ENCODE measurements at places on chromosomes 11 and 22. TPM values are rescaled to one million over a fixed set of nuclear protein-coding genes. Genes with fewer than 3 reads are reported as not detected.

- DNase-seq = peak; percentile 91
Measured at GRCh38 chr11:65572356-65573051, at the start of gene FAM89B. TSS of gene FAM89B (plus strand) at chr11:65572538. CDS start at chr11:65572670, 132 bp downstream.

The NUP50 gene
- 184 TPM for total RNA-seq

The MIAT gene
- 65.9 TPM for total RNA-seq

DNA sequence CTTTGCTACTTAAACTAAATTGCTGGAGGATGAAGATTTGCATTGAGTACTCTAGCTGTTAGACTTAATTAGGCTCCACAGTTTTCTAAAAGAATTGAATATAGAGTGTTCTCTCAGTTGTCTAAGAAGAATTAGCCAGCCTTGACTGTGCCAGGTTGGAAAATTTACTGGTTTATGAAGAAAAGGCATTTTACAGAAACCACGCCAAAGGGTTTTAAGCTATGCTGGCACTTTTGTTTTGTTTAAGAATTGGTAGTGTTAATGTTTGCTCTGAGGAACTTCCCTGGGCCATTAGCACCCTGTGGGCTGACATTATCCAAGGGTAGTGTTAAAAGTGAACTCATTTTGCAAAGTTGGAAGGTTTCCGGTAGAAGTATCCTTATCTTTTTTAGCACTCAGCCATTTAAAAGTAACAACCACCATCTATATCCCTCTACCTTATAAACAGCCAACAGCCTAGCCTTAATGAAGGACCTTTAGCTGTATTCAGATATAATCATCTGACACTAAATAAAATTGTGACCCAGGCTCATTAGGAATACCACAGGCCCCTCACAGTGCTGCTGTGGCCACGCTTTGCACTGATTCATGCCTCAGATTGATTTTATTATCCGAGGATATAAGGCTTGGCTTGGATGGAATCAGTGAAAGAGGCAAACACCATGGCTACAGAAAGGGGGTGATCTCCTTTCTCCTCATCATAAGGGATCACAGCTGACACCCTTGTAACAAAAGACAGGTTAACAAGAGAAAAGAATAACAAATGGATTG is 158.9 kb downstream of the NCAM1 start:
- DNase-seq = no peak

The ADAMTS8 gene
- not detected for total RNA-seq

DNA sequence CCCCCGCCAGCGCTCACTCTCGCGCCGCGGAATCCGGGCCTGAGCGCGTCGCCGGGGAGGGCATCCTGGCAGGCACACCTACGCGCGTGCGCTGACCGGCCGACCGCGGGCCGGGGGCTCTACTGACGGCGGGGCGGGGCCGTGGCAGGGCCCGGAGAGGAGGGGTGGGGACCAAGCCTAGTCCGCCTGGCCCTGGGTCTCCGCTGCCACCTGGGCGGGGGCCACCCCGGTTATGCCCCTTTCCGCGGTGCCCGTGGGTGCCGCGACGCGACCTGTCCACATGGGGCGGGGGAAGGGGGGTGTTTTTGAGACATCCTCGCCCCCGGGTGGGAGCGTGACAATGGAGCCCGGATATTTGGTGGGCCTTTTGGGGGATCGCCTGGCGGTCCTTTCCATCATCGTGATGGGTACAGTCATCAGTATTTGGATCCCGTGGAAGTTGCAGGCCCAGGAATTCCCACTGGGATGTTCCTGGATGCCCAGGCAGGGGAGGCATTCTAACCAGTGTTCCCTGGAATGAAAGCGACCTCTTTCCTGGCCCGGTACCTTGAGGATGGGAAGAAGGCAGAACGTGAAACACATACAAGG is 2.2 kb downstream of the NCAM1 start:
- no peak for DNase-seq

DNA sequence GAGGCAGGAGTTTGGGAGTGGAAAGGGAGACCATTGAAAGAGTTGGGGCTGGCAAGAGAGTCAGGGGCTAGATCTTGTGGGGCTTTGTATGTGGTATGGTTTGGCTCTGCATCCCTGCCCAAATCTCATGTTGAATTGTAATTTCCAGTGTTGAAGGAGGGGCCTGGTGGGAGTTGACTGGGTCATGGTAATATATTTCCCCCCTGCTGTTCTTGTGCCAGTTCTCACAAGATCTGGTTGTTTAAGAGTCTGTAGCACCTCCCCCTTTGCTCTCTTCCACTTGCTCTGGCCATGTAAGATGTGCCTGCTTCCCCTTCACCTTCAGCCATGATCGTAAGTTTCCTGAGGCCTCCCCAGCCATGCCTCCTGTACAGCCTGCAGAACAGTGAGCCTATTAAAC is 10.1 kb upstream of the RAB3IL1 start:
- DNase-seq = no peak

- DNase-seq = no peak
Measured at GRCh38 chr11:94885133-94885532, 88.2 kb downstream of the CWC15 start.

GRCh38 chr11:112748713-112749543 is 212.3 kb upstream of the NCAM1 start:
- no peak for DNase-seq

The ZNF215 gene
- 1.4 TPM for total RNA-seq

- no peak for DNase-seq
Measured at GRCh38 chr11:115054570-115055538, 376.5 kb downstream of the NXPE2 start.

- DNase-seq = no peak
Measured at GRCh38 chr11:29963796-29964195, 53.0 kb downstream of the KCNA4 start.

DNA sequence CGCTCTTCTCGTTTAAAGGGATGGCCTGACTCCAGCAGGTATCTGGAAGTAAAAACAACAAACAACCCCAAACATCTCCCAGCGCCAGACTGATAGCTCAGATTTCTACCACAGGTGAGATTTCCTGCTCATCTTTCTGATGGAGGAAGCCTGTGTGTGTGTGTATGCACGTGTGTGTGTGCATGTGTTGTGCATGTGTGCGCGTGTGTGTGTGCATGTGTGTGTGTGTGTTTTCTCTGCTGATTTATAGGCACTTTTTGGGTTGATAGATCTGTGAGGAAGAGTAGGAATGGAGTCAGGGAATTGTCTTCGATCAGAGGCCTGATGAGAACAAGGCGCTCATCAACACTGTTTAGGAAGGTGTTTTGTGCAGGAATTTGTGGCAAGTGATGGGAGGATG is 103.0 kb downstream of the PKNOX2 start:
- DNase-seq = no peak

The NCAPD3 gene
- 65.8 TPM for total RNA-seq

The OR52E8 gene
- total RNA-seq = not detected

DNA sequence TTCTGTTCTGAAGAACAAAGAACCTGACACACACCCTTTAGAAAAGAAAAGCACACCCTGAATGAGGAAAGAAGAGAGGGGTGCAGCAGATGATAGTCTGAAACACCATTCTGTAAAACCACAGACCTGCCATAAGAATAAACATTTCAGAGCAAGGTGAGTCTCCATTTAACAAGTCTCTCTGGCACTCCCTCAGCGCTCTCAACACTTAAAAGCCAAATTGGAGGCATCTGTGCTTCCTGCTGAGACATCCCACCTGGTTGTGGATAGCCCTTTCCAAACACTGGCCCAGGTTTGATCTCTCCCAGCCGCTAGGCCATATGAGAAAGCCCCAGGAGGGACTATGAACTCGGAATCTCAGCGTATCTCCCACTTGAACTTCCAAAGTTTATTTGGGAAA is 36.3 kb downstream of the ETS1 start:
- peak; percentile 22 for DNase-seq

DNA sequence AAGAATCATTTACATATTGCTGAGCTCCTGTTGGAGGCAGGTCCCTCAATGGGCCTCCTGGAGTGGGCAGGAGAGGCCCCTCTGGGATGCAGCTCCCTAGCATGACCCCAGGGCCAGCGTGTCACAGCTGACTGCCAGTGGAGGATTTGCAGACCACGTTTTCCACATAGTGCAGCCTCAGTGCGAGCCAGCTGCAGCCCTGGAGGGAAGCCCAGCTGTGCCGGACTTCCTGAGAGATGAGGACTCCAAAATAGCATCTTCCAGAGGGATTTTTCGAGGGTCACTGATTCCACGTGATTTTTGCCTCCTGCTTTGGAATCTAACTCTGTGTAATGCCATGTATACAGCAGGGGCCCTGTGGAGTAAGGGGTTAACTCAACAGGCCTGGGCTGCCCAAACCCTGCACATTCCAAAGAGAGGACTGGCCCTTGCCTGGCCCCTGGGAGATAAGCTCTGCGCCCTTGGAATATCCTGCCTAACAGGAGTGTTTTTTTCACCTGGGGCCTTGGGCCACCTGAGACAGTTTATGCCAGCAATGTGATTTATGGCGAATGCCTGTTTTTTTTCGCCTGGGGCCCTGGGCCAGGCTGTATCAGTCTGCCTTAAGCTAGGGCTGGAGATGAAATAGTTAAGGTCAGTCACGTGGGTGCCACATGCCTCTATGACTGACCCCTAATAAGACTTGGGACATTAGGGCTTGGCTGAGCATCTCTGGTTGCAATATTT is 47.4 kb downstream of the RPS6KA4 start:
- no peak for DNase-seq

- DNase-seq = no peak
Measured at GRCh38 chr11:107623183-107623582, 32.2 kb downstream of the ELMOD1 start.

DNA sequence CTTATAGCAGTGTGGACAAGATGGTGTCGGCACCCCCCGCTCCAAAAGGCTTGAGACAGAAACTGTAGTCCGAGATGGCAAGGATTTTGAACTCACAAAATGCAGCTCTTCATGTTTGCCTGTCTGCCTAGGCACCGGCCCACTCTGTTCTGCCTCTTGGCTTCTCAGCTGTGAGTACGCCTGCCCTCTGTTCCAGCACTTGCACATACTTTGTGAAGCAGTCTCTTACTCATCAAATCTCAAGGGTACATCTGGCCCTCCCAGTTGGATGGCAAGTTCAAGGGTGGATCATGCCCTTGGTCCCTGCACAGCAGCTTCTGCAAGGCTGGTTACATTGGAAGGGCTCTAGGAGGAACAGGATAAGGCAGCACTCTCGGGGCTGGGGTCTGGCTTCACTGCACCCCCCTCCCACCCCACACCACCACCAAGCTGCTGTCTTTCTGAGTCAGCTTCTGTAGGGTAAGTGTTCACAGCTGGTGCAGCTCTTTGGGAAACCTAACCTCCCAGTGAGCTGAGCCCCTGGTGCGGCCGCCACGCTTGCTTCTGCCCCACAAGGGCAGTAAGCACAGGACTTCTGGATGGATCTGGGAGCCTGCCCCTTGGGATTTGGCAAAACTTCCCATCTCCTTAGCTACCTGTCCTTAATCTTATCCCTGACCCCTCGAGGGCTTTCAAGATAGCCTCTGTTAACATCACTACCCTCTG is 37.2 kb downstream of the FAM83F start:
- DNase-seq = no peak

- DNase-seq = no peak
Measured at GRCh38 chr22:41523464-41524221, 20.6 kb downstream of the POLR3H start.

DNA sequence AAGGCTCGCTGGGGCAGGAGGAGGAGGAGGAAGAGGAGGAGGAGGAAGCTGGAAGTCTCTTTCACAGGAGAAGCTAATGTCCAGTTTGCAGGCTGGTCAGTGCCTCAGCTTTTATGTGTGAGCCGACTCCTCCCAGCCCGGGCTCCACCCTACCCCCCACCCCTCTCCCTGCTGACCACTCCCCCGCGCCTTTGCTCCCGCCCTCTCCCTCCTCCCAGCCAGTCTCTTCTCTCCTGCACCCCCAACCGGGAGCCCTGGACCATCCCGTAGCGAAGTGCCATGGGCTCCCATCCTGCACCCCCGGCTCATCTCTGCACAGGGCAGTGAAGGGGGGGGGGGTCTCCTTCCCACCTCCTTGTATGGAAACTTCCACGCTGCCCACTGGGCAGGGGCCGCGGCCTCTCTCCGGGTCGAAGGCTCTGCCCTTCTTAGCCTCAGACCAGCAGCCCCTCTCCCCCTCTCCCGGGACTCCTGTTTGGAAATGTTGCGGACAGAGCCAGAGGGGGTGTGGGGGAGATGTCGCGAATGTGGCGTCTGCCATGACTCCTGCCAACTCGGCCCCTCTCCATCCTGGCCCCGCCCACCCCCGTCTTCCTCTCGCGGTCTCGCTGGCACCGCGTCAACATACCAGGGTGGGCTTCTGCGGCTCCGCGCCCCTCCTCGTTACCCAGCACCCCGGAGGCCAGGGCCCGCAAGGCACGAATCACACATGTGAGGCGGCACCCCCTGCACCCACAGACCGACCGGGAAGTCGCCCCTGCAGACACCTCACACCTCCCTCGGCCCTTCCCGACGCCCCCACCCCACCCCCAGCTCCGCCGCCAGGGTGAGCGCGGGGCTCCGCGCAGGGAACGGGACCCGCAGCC is 1.8 kb downstream of the IGF2 start:
- no peak for DNase-seq

DNA sequence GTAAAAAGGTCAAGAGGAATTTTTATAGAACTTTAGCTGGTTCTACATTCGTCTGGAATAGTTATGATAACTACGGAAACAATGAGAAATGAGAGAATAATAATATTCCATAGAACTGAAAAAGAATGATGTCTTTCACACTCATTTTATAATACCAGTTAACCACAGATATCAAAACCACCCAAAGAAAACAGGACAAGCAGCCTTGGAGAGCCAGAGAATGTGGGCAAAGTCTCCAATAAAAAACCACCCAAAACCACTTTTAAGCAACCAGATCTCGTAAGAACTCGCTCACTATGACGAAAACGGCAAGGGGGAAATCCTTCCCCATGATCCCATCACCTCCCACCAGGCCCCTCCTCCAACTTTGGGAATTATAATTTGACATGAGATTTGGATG is 60.8 kb downstream of the ARHGAP32 start:
- no peak for DNase-seq
